ENCODE measurements at places on chromosomes 7 and 10.

- DNase-seq: no peak
These were observed 757.1 kb downstream of the GRID1 start for GRCh38 chr10:85609509-85609908.

- no peak for DNase-seq
These were observed 1.3 kb upstream of the EEF1AKMT2 start for GRCh38 chr10:124792998-124793352.

DNA sequence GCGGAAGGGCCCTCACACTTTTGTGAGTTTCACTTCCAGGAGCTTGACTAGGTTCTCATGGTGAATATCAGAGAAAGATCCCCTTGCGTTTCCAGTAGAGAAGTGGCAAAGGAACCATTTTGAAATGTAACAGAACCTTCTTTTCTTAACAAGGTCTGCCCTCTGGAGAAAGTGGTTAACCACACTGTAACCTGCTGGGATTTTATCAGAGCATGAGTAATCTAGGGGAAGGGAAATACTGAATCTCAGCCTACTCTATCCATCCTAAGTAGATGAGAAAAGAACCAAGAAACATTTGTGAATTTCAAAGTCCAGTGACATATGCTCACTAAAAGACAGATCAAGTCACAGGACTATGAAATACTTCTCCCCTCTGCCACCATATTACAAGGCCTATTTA, 235.5 kb downstream of the ZEB1 start:
- DNase-seq: no peak

DNA sequence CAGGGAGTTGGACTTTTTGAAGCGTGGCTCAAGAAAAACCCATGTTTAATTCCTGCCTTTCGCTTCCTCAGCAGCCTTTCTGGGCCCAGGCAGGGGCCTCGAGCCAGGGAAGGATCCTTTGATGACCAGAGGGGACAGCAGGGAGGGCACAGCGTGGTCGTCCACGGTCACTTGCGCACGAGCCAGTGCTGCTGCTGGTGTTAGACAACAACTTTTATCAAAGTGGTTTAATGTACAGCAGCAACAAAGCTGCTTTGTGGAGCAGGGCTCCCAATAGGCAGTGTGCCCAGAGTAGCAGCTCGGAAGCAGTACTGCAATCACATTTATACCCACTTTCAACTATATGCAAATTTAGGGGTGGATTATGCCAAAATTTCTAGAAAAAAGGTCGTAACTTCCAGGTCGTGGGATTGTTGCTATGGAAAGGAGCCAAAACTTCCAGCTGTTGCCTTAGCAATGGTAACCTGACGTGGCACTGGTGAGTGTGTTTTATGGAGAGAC, 6.1 kb downstream of the GIMAP1 start:
- no peak for DNase-seq

DNA sequence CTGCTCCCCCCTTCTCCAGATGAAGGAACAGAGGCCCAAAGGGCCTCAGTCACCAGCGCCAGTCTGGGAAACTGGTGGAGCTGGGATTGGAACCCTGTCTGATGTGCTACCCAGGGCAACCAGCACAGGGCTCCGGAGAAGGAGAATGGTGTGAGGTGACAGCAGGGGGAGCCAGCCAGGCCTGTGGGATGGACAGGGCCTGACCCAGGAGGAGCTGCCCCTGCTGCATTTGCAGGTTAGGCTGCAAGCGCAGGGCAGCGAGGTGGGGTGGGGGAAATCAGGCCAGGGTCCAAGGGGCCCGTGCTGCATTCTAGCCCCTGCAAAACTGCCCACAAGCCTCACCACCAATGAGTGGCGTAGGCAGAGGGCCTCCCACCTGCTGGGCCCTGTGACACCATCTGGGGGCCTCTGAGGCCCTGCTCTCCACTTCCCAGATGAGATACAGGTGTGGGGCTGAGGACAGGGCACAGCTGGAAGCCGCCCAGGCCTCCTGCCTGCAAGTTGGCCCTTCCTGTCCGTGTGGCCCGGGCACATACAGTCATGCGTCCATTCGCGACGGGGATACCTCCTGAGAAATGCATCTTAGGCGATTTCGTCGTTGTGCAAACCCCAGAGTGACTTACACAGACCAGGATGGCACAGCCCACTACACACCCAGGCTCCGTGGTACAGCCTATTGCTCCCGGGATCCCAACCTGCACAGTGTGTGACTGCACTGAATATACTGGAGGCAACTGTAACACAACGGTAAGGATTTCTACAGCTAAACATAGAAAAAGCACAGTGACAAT, 45.3 kb downstream of the RASGEF1A start:
- DNase-seq: peak; percentile 9

- DNase-seq: no peak
These were observed 1.3 kb downstream of the BHLHA15 start for GRCh38 chr7:98212532-98213041.
